ENCODE measurements at places on chromosomes 1 and 21.

- DNase-seq, result no peak
Observed at GRCh38 chr1:230427094-230427876, 1.2 kb upstream of the PGBD5 start.

- DNase-seq, result peak; percentile 84
Observed at GRCh38 chr1:156656806-156657740, 15.2 kb downstream of the BCAN start.

- DNase-seq, result no peak
Observed at GRCh38 chr1:208101661-208102431, 142.3 kb downstream of the PLXNA2 start.

- no peak for DNase-seq
Observed at GRCh38 chr1:159714529-159714928, at the start of gene CRP. Gene CRP, minus strand, starts transcription at chr1:159714589. Its CDS starts 104 bp downstream, at chr1:159714485.

DNA sequence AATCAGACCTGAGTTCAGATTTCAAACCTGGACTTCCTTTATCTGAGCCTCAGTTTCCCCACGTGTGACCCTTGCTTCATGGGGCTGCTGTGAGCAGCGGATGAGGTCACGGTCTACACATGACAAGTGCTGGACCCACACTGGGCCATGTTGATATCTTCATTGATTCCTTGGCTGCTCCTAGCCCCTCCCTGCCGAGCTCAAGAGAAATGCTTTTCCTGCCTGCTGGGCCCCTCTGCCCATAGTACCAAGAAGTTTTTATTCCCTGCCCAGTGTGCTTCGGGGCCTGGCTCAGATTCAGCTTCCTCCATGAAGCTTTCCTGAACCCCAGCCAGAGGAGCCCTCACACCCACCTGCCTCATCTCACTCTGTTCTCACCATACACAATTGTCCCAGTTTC is 181.6 kb downstream of the PTPRU start:
- DNase-seq, result no peak

- DNase-seq, result no peak
Observed at GRCh38 chr1:201482755-201483154, 13.8 kb upstream of the PHLDA3 start.

GRCh38 chr1:153202006-153202405 is 1.2 kb upstream of the LELP1 start:
- DNase-seq, result no peak

DNA sequence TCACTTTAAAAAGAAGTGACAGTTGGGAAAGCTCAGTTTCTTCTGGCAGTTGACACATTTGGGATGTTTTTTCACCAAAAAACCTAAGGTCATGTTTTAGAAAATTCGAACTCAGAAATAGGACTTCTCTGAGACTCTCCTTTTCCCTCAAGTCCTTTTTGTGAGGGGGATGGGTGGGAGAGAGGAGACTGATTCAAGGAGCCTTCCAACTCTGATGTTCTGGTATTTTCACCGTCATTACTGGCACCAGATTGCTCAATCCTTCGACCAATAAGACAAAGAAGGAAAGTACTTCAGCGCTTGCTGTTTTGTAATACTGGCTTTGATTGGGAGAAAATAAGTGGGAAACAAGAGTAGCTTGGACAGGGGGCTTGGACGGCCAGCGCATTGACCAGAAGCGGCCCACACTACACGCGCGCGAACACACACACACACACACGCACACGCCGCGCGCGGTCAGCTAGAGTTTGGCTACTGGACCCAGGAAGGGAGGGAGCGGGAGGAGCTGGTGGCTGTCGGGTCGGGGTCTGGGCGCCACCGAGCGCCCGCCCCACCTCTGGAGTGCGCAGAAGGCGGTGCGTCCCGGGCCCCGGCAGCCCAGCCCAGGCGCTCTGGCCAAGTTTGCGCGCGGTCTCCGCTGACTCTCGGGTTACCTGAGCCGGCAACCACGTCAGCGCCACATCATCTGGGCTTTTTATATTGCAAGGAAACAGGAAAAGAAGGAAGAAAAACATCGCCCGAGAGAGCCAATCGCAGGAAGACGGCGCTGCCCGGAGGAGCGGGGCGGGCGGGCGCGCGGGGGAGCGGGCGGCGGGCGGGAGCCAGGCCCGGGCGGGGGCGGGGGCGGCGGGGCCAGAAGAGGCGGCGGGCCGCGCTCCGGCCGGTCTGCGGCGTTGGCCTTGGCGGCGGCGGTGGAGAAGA is at the start of gene KCNK1:
Gene KCNK1, plus strand, starts transcription at position 855 of the 921 bp plus-strand sequence. Its CDS starts 66 bp downstream, at position 921.
- DNase-seq, result peak; percentile 84

DNA sequence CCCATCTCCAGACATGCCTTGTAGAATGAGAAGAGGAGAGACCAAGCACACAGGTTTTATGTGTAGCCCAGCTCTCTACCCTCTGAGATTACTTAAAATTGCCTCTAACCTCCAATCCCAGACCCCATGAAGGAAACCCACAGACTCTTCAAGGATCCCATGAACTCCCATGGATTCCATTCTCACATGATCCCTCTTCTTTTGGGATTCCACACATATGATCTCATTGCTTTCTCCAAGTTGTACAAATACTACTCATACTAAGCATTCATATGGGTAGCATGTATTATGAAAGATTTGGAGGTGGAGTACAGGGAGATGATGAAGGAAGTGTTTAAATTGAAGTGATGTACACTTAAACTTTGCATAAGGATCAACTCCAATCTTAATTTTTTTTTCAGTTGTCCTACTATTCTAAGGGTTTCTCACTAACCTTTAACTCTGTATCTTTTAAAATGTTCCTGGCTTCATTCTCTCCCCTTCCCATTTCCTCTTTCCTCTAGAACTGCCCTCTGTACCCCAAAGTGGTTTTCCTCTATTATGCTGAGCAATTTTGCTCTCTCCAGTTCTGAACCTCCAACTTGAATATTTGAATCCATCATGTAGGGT is 41.6 kb downstream of the MFSD2A start:
- no peak for DNase-seq

DNA sequence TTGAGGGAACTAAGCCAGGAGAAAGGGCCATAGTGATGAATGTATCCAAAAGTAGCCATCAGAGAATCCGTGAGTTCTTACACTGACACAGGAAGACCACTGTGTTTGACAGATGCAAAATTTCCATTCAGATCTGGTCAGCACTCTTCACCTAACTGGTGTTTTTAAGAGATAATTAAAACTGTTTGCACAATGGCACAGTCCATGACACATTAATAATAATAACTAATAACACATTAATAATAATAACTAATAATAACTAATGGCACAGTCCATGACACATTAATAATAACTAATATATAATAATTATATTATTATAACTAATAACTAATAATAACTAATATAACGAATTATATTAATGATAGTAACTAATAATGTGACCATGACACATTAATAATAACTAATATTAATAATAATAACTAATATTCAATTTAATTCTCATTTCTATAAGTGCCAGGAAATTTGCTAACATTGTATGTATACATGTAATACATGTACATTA is 195.8 kb downstream of the RGS7 start:
- DNase-seq, result no peak

DNA sequence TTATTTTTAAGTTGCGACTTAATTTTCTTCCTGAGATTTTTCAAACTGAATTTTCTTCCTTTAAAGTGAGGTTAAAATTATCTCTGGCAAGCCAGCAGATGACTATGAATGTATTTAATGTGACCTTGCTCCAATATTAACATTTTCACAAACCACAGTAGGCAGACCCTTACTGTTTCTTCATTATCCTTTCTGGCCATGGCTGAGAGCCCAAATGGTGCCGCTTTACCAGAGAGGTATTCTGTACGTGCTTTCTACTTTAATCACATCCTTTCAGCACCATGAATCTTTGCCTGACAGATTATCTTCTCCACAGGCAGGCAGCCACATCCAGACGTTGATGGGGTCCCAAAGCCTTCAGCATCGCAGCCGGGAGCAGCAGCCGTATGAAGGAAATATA is 129.6 kb downstream of the LRRC40 start:
- no peak for DNase-seq
